ENCODE measurements at places on chromosomes 3 and 15.

DNA sequence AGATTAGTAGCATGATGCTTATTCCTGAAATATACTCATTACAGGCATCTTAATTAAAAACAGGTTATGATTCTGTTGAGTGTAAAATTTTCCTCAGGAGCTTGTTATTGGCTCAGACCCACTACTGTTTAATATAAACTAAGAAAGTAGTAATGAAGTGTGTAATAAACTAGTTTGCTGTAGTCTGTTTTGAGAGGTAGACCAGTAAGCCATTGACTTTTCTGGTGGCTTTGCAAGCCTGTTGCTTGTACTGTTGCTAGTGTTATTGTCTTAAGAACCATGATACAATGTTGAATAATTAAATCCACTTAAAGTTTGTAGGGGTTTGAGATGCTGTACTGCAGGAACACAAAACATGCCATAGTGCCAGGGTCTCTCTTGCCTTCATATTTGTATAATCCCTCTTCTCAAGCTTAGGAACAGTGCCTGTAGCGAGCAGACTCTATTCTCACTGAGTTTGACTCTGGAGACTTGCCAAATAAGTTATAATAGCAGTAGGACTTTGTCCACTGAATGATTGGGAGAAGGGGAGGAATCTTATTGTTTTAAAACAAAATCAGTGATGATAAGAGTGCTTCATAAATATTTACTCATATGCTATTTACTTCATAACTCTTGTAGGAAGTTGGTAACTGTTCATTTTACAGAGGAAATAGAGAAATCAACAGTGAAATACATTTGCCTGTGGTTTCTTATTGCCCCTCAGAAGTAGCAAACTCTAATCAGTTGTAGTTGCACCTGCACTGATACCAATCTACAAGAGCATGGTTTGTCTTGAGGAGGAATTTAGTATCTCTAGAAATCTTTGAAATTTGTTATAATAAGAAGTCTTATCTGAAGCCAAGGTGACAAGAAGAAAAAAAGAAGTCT, 13.4 kb downstream of the TCF12 start:
- DNase-seq = no peak

DNA sequence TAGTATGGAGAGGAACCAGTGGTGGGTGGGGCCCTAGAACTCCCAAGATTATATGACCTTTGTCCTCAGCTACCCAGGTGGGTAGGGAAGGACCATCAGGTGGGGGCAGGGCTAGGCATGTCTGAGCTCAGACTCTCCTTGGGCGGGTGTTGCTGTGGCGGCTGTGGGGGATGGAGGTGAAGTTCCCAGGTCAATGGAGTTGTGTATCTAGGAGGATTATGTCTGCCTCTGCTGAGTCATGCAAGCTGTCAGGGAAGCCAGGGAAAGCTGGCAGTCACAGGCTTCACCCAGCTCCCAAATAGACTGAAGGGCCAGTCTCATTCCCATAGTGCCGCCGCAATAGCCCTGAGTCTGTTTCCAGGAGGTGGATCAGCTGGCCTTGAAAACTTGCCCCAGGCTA, 139.7 kb upstream of the CFAP20DC start:
- DNase-seq = no peak

GRCh38 chr3:196643201-196643749, 3.8 kb downstream of the NRROS start:
- no peak for DNase-seq

DNA sequence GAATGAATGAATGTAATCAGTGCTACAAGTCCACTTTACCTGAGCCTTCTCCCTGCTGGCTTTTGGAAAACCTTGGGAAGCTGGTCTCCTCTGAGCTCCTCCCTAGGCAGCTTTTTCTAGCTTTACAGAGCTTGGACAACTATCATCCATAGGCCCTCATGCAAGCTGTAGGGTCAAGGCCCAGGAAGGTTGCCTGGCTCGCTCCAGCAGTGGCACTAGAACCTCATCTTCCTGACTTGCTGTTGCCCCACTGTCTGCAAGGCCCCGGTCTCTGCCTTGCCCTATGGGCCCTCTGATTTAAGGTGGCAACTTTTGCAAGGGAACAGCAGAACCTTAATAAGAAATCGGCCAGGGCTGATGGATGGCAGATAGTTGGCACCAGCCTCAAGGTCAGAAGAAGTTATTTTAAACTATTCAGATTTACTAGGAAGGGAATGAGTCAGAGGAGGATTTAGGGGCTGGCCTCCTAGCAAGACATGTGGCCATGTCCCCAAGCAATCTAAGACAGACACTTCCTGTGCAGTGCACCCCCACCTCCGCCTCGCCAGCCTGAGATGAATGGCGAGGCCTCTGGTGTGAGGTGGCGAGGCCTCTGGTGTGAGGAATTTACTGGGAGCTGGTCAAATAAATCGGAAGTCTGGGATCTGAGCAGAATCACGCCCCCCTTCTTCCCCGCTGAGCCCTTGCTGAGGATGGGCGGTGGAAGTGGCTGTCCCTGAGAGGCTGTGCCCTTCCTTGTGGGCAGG, 180.8 kb downstream of the MEGF11 start:
- no peak for DNase-seq

DNA sequence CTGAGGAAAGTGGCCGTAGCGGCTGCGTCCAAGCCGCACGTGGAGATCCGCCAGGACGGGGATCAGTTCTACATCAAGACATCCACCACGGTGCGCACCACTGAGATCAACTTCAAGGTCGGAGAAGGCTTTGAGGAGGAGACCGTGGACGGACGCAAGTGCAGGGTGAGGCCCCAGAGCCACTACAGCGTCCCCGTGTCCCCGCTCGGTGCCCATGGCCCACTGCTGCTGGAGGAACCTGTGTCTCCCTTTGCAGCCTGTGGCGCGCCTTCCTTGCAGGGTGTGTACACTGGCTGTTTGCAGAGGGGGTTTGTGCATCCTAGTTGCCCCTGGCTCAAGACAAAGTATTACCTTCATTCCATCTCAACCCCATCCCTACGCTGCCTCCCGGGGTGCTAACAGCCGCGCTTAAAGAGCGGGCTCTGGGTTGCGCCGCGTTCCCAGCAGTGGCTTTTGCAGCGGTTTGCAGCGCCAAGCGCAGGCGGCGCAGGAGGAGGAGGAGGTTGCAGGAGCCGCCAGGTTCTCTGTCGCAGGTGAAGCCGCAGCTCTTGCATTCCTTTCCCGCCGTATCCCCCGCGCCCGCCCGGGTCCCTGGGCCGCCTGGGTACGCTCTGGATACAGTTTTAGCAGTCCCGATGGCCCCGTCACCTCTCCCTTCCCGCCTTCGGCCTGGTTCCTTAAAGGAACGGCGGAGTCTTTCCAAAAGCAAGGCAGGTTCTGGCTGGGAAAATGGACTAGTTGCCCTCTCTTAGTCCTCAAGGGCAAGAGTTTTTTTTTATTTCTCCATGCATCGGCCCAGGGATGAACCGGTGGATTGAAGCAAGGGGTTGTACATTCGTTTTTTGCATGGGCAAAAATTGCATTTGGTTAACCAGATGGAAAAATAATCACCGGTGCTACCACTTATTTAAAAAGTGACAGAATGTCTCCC, 1.2 kb downstream of the CRABP1 start:
- no peak for DNase-seq

- DNase-seq = no peak
Measured at GRCh38 chr15:24718289-24719082, 42.9 kb downstream of the NPAP1 start.

DNA sequence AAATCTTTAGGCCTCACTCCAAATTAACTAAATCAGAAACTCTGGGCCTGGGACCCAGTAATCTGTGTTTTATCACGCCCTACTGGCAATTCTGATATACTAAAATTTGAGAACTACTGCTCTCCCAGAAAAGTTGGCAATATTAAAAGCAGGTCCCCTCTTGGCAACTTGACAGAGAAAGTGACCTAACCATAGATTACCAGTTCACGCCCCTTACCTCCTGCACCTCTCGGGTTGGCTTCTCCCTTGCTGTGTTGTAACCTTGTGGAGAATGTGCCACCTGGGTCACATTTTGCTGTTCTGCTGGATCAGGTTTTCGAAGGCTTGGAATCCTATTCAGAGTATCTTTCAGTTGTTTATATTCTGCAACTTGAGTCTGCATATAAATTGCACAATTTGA, 59.1 kb downstream of the GOLIM4 start:
- no peak for DNase-seq

GRCh38 chr15:34161329-34161963, 48.5 kb downstream of the KATNBL1 start:
- no peak for DNase-seq
